NCI-H1092 (cell line): ENCODE measurements at places on chromosomes 5 and 9.

GRCh38 chr9:91800473-91801030 is 149.5 kb downstream of the ROR2 start:
- DNase-seq: no peak

DNA sequence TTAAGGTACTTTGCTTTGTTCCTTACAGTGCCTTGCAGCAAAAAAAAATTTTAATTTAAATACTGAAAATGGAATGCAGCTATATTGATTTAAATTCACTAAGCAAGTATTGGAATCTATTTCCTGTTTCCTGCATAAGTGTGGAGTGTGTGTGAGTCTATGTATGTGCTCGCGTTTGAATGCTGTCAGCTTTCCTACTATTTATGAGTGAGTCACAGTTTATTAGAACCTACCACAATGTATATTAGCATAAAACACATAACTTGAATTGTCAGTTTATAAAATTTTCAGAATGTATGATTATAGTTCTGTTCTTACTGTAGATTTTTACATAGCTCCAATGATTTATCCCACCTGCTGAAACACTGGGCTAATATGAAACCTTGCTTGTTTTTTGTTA is 302.1 kb downstream of the NR2F1-AS1 start:
- DNase-seq: no peak

GRCh38 chr9:130003943-130004552 is 38.9 kb downstream of the FNBP1 start:
- DNase-seq: no peak

GRCh38 chr9:19631181-19631580 is 157.7 kb downstream of the SLC24A2 start:
- no peak for DNase-seq

GRCh38 chr9:19471737-19472648 is 63.2 kb downstream of the ACER2 start:
- DNase-seq: peak; percentile 49

GRCh38 chr5:59759600-59760351 is 133.8 kb downstream of the PDE4D start:
- no peak for DNase-seq

DNA sequence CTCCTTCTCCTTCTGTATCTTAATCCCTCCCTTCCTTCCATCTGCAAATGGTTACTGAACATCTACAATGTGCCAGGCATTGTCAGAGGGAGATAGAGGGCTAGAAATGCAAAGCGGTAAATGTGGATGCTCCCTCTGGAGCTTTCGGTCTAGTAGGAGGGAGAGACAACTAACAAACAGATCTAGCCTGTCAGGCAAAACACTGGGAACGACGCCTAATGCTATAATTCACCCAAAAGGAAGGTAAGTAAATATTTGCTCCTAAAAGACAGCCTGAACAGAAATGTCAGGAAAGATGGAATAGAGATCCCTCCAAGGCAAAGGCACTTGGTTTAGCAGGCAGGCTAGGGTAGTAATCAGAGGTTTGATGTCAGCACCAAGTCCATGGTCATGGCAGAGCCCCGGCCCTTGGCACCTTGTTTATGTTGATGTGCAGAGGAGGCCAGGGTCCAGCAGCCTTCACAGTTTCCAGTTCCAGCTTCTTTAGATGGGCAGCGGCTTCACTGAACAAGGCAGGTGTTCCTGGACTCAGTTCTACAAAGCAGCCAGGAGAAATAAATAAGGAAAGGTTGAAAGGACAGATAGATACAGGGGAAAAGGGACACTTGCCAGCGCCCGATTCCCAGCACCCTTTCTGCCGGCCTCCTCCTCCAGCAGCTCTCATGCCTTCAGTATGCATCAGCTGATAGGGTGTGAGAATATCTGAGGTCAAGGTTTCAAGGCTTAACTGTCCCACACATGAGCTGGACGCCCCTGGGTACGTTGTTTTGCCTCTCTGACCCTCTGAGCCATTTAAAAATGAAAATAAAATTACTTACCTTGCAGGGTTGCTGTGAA is 46.5 kb upstream of the FRRS1L start:
- no peak for DNase-seq

DNA sequence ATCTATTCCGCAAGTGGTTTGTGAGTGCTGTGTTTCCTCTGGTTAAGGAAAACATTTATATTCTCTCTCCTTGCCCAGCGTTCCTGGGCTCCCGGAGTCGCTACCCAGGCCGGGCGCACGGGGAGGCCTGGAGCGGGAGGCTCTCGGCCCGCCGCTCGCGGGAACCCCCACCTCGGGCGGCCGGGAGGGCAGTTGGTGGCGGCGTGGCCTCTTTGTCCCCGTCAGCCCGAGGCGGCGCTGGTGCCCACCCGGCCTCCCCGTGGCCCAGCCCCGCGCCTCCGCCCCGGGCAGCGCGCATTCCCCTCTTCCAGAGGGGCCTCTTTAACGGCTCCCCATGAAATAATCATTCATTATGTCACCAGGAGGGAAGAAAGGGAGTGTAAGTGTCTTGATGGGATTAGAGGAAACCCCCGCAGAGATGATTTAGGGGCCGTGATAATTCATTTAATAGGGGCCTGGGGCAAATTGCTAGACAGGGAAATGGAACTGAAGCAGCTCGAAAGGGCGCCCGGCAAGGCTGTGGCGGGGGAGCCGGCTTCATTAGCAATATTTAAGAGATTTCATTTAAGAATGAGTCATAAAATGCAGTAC is 181.9 kb upstream of the TBCA start:
- no peak for DNase-seq

DNA sequence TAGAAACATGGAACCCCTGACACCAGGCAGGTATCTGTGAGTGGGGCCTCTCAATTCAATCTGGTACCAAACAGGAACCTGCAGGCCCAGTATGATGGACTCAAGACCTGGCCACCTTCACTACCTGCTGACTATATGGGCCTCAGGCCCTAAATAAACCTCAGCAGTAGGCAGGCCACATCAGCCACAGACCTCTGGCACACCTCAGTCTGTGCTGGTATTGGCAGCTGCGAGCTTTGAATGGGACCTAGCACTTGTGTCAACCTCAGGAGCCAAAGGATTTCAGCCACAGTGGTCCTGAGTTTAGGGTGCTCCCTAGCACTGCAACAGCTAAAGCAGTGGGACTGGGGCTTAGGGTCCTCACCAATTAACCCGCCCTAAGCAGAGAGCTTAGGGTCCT is 325.5 kb downstream of the ZNF608 start:
- no peak for DNase-seq

GRCh38 chr9:137163365-137163715 is 6.5 kb downstream of the LRRC26 start:
- DNase-seq: no peak

GRCh38 chr5:127961763-127962145 is 121.8 kb upstream of the SLC12A2 start:
- no peak for DNase-seq

DNA sequence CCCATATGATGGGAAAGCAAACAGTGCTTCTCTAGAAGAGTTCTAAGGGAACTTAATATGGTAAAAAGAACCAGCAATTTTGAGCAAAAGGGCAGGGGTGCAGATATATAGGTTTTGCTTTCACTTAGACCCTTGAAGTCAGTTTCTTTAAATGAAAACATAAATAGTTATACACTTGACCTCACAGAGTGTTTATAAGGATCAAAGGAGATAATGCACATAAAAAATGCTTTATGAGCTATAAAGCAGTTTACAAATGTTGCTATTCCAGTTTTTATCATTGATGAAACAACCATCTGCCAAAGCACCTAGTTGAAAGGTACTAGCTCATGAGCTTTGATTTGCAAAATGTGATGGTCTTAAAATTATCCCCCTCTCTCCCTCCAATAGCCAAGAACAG is 45.7 kb downstream of the ITGA2 start:
- no peak for DNase-seq

DNA sequence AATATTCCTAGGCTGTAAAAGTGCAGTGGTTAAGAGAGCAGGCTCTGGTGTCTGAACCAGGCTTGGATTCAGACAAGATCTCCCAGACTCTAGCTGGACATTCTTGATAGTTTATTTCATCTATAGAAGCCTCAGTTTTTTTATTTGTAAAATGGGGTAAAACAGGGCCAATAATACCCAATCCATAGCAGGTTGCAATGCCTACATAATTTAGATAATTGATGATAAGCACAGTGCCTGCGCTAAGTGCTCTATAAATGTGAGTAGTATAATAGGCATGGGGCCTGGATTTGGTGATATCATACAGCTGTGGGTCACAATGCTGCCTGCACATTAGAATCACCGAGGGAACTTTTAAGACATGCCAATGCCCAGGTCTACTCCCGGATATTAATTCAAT is 603.5 kb downstream of the ISL1 start:
- no peak for DNase-seq

DNA sequence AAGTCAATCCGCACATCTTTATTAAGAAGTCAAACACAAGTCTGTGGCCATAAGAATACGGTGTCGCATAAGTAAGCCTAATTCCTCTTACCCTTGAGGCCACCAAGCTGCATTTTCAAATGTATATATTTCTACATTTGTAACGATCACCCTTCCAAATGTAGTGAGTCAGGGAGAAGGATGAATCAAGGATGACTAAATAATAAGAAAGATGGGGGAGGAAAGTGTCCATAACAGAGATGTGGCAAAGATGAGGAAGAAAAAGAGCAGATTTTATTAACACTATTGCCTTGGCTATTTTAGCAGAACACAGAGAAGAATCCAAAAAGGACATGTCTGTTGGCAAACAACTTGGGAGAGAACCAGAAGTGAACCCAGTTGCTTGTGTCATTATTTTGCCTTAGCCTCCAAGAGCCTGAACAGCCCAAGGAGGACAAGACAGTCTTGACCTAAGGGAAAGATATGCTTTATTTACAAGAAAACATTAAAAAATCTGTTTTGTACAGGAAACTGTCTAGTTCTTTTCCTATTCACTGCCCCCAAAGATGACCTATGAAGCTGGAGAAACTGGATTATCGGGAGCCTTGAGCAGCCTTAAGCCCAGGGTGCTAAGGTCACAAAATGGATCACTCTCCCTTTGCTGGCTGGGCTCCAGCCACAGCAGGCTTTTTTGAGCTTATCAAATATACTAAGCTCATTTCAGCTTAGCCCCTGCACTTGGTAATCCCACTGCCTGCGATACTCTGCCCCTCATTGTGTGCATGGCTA is 101.5 kb downstream of the PLCXD3 start:
- no peak for DNase-seq
